Activated naive CD4-positive, alpha-beta T cell treated with anti-CD3 and anti-CD28 coated beads, Interleukin-2, amount 50 U/mL, for 72 hours (primary cell): ENCODE measurements at places on chromosomes 3 and 15. TPM values are rescaled to one million over a fixed set of nuclear protein-coding genes. Genes with fewer than 3 reads are reported as not detected.

The CFAP92 gene
- total RNA-seq = not detected

The KCNMB3 gene
- total RNA-seq = 0.55 TPM

The DZIP1L gene
- total RNA-seq = not detected

The CPN2 gene
- total RNA-seq = not detected

The SLC2A2 gene
- not detected for total RNA-seq

The THRB gene
- not detected for total RNA-seq
